ENCODE measurements at places on chromosomes 6 and 20.

GRCh38 chr6:53956068-53956711 is 155.1 kb upstream of the MLIP start:
- peak; percentile 82 for DNase-seq

DNA sequence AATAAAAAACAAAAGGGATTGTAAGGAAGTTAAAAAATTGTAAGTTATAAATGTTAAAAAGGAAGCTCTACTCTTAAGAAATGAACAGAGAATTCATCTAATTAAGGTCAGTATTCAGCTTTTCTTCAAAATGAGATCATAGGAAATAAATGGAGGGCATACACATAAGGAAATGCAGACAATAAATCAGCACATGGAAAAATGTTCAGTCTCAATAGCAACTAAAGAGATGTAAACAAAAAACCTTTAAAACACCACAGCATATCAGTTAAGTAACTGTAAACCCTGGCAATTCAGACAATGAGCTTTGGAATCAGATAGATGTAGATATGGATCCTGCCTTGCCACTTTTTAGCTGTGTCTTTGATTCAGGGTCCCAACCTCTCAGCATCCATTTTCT is 24.0 kb upstream of the CLIC5 start:
- DNase-seq: no peak

DNA sequence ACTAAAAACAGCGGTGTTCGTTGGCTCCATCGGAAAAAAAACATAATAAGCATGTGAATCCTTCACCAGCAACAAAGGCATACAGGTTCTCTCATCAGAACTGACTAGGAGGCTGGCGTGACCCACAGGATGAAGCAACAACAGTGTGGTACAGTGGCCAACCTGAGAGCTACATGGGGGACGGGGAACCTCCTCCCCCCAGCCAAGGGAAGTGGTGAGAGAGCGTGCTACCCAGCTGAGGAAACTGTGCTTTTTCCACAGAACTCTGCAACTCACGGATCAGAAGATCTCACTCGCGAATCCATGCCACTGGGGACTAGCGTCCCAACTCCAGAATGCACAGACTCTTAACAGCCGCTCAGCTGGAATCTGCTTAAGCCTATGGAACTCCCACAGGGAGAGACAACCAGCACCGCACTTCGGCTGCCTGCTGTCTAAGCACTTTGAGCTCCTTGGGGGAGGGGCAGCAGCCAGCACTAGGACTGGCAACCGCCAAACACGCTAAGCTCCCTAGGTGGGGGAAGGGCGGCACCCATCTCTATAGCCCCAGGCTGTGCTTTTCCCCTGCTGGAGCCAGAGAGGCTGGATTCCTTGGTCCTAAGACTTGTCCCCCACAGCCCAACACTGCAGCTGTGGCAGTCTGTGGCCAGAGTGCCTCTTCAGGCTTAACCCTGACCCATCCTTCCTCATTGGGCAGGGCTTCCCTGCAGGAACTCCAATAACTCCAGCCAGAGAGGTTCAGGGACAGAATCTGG is 538.3 kb upstream of the BTBD3 start:
- no peak for DNase-seq

DNA sequence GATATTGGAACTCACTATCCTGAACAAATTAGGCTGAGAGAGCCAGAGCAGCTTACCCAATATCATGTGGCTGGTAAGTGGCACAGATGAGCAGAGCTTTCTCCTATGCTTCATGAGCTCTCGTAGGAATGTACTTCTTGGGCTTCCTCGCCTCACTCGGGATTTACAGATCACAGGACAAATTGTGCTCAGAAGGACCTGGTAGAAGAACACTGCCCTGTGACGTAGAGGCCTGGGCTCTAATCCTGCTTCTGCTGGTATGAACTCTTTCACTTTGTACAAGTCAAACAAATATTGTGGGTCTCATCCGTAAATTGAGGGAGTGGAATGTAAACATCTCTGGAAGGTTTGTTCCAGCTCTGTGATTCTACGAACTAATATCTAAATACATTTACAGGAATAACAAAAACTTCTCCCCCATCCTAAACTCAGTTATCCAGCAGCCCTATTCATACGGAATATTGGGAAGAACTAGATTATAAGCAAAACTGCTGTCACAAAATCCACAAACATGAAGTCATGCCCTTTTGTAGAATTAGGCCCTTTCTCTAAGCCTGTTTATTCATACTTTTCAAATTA is 187.6 kb downstream of the CLIC5 start:
- no peak for DNase-seq

GRCh38 chr6:34055223-34055933 is 90.5 kb downstream of the GRM4 start:
- DNase-seq: peak; percentile 70

- no peak for DNase-seq
Observed at GRCh38 chr6:126086560-126086959, 100.2 kb downstream of the TRMT11 start.

DNA sequence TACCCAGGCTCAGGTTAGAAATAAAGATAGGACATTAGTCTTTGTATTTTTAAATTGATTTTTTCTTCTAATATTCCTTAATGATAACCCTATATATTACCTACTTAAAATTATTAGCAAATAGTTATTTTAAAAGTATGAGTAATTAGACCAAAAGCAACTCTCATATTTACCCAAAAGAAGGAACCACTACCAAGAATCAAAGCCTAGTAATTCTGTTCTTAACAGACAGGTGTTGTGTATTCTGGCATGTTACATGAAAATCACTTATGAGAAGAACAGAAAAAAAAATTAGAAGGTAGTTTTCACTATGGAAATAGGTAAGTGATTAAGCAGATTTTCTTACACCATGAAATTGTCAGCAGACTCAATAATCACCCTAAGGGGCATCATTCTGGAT is 105.1 kb downstream of the ATG5 start:
- DNase-seq: no peak

- no peak for DNase-seq
Observed at GRCh38 chr6:6960571-6961251, 147.1 kb upstream of the RREB1 start.

- DNase-seq: no peak
Observed at GRCh38 chr20:24132246-24132645, 143.7 kb upstream of the GGTLC1 start.

DNA sequence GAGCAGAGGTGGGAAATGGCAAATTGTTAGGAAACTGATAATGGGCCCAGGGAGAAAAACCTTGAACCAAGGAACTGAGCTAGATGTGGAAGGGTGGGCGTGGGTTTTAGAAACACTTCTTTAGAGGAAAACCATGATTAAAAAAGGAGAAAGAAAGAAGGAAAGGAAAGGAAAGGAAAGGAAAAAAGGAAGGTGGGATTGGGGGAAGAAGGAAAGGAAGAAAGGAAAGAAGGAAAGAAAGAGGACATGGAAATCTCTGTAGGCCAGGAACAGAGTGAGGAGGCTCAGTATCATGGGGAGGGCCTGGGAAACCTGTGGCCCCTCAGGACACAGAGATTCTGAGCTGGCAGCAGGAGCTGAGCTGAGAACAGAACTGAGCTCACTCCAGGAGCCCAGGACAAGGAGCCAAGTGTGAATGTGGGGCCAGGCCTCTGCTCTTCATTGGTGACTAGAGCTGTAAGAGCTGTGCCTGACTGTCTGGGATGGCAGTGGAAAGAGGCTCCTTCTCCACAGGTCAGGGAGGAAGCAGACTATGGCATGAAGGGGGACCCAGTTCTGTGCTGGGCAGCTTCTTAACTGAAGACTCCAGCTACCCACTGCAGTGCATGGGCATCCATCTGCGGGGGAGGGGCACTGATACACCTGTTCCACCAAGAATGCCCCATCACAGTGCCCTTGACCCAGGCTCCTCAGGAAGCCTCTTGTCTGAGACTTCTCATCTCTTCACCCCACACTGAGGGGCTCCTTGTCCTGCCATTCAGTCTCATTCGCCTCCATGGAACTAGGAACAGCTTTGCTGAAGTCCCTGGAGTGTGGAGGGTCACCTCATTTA is 116.1 kb upstream of the BACH2 start:
- no peak for DNase-seq

GRCh38 chr20:12966468-12967085 is 42.2 kb upstream of the SPTLC3 start:
- DNase-seq: no peak

DNA sequence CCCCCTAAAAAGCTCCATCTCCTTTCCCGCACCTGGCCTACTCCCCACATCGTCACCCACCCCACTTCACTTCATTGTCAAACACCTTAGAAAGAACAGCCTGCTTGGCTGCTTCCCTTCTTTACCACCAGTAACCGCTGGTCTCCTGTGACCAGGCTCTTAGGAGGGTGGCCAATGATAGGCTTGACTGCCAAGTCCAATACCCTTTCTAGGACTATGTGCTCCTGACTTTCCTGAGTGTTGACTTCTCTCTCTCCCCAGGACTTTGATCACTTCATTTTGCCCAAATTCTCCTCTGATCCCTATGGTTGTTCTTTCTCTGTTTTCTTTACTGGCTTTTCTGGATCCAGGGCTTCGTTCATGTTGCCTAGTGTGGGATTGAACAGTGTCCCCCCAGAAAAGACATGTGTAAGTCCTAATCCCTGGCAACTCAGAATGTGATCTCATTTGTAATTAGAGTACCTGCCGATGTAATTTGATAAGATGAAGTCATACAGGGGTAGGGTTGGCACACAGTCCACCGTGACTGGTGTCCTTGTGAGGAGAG is 254.0 kb downstream of the GMDS start:
- DNase-seq: no peak

DNA sequence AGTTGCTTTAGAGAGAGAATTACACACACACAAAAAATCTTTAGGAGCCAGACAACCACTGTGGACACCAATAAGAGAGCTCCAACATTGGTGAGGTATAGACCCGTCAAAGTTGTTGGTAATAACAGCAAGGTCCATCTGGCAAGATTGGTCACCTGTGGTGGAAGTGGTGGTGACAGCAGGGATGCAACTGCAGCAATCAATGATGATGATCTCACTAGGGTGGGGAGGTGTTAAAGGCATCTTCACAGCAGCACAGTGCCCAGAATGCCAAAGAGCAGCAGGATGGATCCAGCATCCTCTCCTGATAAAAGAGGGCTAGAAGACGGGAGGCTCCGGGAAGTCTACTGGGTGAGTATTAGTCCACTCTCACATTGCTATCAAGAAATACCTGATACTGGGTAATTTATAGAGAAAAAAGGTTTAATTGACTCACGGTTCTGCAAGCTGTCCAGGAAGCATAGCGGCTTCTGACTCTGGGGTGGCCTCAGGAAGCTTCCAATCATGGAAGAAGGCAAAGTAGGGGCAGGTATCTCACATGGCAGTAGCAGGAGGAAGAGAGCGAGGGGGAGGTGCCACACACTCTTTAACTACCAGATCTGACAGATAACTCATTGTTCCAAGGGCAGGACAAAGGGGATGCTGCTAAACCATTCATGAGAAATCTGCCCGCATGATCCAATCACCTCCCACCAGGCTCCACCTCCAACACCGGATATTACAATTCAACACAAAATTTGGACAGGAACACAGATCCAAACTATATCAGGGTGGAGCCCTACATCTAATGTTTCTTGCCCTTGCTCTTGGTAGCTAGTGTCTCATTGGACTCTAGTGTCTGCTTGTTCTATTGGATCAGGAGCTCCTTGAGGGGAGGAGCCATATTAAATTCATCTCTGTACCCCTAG is 48.9 kb downstream of the KLHL31 start:
- no peak for DNase-seq

GRCh38 chr20:4886771-4887527 is 114.4 kb downstream of the SLC23A2 start:
- DNase-seq: no peak
